ENCODE measurements at places on chromosomes 1 and 21.
A peak's percentile ranks its signal among the peaks of the same experiment; 100 is the strongest.

GRCh38 chr1:62585469-62586155 is 11.7 kb upstream of the ANGPTL3 start:
- DNase-seq = no peak

DNA sequence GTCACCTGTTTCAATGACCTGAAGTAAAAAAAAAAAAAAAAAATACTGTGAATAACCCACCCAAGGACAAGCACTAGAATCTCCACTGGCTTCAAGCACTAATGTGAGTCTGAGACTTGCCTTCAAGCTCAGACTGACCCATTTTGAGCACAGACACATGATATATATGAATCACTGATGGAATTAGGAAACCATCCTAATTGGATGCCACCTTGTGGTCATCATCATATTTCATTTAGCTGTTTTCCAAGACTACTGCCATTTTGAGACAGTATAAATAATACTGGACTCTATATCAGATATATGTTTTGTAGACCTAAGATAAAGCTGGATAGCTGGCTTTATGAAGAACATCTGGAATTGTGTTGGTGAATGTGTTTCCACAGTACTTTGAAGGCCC is 1232.0 kb downstream of the KCNT2 start:
- no peak for DNase-seq

- no peak for DNase-seq
Measured at GRCh38 chr1:87024936-87025540, 110.6 kb downstream of the HS2ST1 start.

- peak; percentile 20 for DNase-seq
Measured at GRCh38 chr1:203818399-203818798, 23.0 kb downstream of the ZBED6 start.

GRCh38 chr1:213613549-213613948 is 374.2 kb upstream of the PROX1 start:
- no peak for DNase-seq

DNA sequence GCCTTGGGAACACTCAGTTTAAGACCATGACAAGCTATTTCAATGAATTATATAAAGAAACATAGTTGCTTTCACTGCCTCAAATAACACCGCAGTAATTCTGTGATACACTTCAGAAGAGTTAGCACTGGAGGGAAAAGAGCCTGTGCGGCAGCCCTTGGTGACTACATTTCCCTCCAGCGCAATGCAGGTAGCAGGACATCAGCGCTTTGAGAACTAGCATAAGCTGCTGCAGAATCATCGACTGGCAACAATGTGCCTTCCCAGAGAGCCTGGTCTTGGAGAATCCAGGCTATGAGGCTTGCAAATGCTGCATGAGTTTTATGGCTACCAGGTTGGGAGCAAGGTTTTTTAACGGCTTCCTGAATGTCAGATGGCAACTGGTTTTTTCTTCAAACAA is 7.5 kb downstream of the NRIP1 start:
- DNase-seq = no peak

DNA sequence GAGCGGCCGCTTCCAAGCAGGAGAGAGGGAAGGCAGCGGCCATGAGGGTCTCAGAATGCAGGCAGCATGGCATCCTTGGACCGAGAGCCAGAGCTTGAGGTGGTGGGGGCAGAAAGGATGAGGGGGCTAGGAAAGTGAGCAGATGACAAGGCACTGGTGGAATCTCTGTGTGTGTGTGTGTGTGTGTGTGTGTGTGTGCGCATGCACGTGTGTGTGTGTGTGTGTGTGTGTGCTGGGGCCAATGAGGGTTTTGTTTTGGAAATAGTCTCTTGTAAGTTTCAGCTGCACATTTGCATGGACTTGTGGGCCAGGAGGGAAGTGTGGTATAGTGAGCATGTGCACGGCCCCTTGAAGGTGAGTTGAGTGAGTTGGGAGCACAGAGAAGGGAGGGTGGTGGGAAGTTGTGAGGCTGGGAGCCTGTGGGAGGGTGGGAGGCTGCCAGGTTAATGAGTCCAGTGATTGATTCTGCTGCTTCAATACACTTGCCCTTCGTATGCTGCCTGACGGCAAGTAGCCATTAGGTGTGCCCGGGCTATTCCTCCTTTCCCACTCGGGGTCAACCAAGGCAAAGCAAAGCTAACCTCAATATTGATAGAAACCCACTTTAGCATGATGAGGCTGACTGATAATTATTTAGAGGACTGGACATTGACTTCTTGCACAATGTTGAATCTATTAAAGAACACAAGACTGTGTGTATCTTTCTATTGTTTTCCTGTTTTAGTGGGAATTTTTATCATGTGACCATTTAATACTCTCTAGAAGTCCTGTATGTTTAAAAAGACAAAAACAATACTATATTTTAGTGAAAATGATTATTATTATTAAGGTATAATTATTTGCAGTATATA is 80.3 kb downstream of the PROX1 start:
- no peak for DNase-seq

- DNase-seq = no peak
Measured at GRCh38 chr1:93690921-93691789, 9.5 kb upstream of the BCAR3 start.

- no peak for DNase-seq
Measured at GRCh38 chr1:27545876-27546275, 55.9 kb upstream of the WASF2 start.
